HS-27A (cell line): ENCODE measurements at places on chromosomes 5 and 9.

- DNase-seq, result no peak
Measured at GRCh38 chr9:127135056-127135745, 12.8 kb upstream of the ANGPTL2 start.

DNA sequence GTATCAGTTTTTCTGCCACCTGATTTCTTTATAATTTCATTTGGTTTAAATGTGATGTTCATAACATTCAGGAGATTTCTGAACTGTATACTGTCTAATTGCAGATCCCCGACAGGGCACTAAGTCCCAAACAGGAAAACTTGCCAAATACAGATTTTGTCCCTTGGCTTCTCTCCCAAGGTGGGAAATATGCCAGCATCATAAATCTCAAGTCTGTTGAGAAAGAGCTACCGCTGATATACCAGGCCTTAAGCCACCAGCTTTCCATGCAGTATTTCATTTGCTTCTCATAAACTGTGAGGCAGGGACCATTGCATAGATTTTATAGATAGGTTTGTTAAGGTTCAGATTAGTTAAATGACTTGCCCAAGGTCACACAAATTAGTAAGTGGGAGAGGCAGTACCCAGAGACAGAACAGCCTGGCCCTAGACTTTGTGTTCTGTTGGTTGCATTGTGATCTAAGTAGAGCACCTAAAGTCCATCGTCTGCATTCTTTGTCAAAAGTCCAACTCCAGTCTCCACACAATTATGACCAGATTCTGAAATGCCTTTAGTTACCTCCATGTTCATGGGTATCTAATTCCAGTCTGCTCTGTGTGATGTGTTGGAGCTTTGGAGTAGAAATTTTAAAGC is 16.2 kb downstream of the GPR21 start:
- DNase-seq, result no peak

DNA sequence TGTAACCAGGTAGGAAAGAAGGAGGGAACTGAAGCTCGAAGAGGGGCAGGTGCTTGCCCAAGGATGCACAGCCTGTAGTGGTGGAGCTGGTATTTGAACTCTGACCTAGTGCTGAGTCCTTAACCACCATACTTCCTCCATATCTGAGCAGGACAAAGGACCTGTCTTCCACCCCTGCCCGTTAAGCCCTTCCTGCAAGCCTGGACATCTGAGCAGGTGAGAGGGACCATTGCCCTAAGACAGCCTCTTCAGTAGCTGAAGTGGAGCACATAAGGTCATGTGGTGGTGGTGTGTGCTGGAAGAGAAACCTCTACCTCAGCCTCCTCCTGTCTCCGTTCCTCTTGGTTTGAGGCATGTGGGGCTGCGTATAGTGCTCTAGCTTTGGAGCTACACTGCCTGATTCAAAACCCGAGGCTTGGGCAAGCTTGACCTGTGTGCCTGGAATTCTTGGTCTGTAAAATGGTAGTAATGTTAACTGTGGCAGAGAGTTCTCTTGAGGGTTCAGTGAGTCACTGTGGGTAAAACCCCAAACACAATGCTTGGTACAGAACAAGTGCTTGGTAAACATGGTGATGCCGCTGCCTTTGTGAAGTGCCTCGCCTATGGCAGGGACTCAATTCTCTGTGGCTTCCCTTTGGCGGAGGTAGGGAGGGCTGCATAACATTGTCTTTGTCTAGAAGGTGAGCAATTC is 7.4 kb downstream of the GALNT10 start:
- no peak for DNase-seq

- no peak for DNase-seq
Measured at GRCh38 chr5:181031716-181032115, 8.3 kb upstream of the BTNL9 start.

- DNase-seq, result peak; percentile 9
Measured at GRCh38 chr5:142145106-142145900, 36.7 kb downstream of the NDFIP1 start.

GRCh38 chr5:154364771-154365170 is 81.0 kb upstream of the SAP30L start:
- no peak for DNase-seq

GRCh38 chr5:14765587-14765986 is 101.1 kb downstream of the OTULIN start:
- DNase-seq, result no peak

- DNase-seq, result no peak
Measured at GRCh38 chr5:56589481-56589860, 225.9 kb upstream of the MAP3K1 start.

DNA sequence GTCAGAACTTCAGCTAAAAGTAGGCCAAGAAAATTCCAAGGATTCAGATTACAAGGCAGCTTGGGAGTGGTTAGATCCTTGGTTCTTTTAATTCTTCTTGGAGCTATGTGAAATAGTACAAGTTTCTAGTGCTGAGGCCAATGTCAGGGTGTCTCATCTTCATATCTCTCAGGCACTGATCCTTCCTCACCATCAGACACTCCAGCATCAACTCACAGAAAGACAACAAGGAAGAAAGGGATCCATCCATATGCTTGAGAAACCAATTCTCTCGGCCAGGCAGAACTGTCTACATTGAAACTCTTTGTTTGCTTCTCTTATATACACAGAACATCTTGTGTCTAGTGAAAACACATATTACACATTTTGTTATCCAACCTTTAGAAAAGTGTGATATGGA is 362.1 kb upstream of the CCNH start:
- no peak for DNase-seq

GRCh38 chr5:7955476-7955875 is 86.5 kb downstream of the MTRR start:
- DNase-seq, result no peak

- DNase-seq, result no peak
Measured at GRCh38 chr5:5637173-5637572, 214.7 kb downstream of the ICE1 start.

DNA sequence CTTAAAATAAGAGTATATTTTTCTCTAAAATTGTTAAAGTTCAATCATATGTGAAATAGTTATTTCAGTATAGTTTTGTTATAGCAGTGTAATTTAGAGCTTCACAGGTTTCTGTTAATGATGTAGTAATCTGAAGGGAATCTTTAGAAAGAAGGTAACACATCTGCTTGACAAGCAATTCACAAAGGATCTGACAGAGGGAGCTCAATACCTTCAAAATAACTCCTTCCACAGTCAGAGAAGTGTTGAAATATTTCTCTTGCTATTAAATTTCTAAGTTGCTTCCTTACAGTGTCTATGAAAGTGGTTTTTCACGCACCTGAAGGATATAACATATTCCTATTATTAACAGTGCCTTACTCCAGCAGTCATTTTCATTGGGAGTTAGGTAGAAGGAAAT is 44.9 kb downstream of the SLC25A51 start:
- no peak for DNase-seq
